ENCODE measurements at places on chromosomes 1 and 21.

GRCh38 chr1:50595874-50596273 lies 172.6 kb upstream of the DMRTA2 start:
- DNase-seq, result no peak

DNA sequence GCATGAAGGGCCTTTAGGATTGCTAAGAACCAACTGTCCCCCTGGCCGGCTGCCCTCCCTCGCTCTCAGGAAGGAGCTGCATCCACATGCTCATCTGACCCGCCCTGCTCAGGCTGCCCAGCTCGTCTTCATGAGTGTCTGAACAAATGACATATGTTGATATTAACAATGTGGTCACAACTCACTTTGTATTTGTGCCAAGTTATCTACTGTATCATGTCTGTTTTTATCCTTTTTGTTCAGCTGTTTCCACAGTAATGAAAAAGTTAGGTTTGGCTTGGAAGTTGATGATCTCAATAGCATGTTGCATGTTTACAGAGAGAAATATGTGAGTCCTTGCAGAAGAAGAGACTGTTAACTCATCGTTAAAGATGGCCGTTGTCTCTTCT lies 75.1 kb downstream of the PHTF1 start:
- peak; percentile 52 for DNase-seq

- DNase-seq, result no peak
Observed at GRCh38 chr1:27563591-27564471, 40.1 kb downstream of the AHDC1 start.

- no peak for DNase-seq
Observed at GRCh38 chr21:25494804-25495203, 112.5 kb downstream of the MRPL39 start.

GRCh38 chr1:96918406-96918805 lies 196.8 kb downstream of the PTBP2 start:
- no peak for DNase-seq

DNA sequence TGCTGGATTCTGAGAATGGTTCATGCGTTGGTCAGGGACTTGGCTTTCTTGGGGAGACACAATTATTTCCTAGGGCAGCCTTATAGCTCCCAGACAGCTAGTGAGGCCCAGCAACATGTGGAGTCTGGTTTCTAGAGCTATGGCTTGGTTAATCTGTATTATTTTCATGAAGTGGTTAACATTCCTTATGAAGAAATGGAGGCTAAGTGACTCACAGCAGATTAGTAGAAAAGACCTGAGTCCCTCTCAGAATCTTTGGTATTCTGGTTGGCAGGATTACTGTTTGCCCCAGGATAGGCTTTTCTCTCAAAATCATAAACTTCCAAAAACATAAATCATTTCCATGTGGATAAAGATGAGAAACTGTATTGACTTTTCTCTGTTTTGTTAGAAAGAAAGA lies 42.3 kb downstream of the DUSP10 start:
- DNase-seq, result no peak

GRCh38 chr1:209086486-209087192 lies 496.9 kb upstream of the CAMK1G start:
- no peak for DNase-seq

DNA sequence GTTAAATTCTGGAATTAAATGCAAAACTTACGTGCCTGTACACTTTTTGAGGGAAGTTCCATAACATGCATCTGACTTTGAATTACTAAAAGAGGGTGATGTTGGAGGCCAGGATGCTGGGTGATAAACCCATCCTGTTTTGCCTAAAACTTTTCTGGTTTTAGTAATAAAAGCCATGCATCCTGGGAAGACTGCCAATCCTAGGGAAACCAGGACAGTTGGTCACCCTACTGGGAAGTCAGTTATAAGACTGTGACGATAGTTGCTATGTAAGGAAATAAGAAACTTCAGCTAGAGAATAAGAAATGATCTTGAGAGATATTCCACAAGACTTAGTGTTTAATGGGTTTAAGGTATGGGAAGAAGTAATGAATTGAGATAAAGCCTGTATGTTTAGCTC lies 336.6 kb upstream of the LYPLAL1 start:
- DNase-seq, result no peak

DNA sequence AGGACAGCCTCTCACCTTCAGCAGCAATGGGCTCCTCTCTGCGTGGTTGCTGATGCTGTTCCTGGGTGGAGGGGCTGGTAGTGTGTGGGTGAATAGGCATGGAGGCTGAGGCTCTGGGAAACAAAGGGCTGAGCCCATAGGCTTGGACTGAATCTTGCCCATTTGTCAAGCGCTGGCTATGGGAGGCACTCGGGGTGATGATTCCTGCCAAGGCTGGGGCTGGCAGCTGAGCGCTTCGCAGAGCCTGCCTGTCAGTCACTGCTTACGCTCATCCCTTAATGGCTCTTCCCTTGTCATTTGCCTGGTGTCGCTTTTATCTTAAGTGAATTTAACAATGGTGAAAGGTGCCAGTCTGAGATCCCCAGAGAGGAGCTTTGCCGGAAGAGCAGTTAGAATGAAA lies 353.3 kb downstream of the PBX1 start:
- DNase-seq, result no peak

GRCh38 chr21:38352536-38353219 lies 95.9 kb downstream of the KCNJ15 start:
- peak; percentile 58 for DNase-seq

DNA sequence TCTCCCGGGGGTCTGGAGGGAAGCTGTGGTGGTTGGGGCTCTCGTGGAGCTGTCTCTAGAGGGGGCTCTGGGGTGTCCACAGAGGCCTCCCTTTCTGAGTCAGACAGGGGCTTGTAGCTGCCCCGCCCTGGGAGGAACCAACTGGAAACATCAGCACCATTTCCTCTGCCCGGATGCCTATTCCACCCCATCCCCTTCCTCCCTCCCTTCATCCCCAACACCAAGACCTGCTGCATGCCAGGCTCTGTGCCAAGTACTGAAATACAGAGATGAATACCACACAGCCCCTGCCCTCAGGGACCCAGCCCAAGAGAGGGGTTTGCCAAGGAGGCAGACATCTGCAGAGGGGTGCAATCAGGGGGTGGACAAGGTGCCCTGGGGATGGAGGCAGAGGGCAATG lies 125.6 kb upstream of the ADAR start:
- no peak for DNase-seq

GRCh38 chr1:222331340-222331739 lies 216.6 kb downstream of the HHIPL2 start:
- peak; percentile 81 for DNase-seq

GRCh38 chr1:113652771-113653170 lies 106.5 kb downstream of the PHTF1 start:
- DNase-seq, result no peak

DNA sequence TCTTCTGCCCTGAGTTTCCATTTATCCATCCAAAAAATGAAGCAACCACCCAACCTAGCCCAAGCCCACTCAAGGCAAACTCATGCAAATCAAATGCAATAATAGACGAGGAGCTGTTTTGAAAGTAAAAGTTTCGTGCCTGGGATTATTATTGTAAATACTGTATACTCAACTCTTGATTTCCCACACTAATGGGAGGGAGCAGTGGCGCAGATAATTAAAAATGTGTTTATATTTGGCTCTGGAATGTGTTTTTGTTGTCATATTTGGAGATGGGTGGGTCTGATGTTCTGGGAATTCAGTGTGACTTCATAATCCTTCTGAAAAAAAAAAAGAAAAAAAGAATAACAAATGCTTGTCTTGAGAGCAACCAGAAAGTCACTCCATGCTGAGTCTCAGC lies 52.5 kb downstream of the KLHDC7A start:
- no peak for DNase-seq

DNA sequence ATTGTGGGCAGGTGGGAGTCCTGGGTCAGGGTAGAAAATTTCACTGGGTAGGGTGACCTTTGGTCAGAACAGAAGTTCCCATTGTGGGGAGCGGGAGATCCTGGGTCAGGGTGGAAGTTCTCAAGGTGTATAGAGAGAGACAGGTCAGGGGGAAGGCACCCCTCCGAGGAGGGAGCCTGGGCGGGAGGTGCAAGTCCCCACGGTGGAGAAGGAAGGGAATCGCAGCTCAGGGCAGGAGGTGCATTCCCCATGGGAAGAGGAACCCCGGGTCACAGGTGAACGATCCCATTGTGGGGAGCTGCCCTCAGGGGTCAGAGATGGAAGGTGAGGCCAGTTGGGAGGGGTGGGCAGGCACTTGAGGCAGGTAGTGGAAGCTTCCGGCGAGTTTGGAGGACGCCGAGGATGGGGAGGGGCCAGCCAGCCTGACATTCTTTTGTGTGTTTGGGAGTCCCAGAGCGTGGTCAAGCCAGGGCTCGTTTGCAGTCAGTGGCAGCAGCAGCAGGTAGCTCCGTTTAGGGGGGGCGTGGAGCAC lies 637 bp downstream of the LYPLA2 start:
- DNase-seq, result no peak

DNA sequence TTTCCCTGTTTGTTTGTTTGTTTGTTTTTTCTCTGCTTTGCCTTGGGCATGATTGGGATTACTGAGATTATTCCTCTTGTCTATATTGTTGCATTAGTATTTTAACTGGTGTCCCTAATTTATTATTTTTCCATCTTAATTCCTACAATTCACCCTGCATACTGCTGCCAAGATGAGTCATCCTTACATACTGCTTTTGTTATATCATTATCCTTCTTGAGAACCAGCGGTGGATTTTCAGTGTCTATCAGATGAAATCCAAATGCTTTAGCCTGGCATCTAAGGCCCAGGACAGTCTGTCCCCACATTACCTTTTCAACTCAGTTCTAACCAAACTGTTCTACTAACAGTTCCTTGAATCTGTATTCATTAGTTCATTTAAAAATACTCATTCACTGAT lies 101.7 kb downstream of the OLFML2B start:
- no peak for DNase-seq

DNA sequence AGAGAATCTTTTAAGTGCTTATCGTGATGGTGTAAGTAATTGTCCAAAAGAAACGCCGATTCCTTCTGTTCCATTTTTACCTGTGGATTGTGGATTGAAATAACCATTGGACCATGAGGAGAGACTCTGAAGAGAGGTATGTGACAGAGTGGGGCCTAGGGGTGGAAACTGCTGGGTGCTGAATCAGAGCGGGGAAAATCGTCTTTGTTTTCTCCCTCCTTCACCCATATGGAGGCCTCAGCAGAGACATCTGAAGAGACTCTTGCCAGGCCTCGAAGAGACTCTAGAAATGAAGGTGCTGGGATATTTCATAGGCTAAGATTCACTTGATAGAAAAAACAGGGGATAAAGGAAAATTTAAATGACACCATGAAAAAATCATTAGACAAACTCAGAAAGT lies 1327.0 kb downstream of the BRINP3 start:
- DNase-seq, result no peak

- peak; percentile 84 for DNase-seq
Observed at GRCh38 chr1:203480525-203481084, 5.0 kb downstream of the PRELP start.

DNA sequence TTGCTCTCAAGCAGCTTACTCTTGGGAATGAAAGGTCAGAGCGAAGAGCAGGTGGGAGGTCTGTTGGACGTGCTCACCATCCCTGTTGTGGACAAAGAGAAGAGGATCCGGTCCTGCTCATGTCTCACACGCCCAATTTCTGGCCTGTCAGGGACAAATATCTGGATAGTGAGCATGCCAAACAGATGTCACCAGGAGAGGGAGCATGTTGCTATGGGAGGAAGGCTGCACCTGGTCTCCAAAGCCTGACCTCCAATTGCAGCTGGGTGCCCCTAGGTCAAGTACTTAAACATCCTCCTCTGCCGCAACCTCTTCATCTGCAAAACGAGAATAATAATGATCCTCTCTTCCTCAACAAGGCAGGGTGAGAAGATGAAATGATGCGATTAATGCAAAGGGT lies 53.4 kb downstream of the DMRTA2 start:
- DNase-seq, result no peak

DNA sequence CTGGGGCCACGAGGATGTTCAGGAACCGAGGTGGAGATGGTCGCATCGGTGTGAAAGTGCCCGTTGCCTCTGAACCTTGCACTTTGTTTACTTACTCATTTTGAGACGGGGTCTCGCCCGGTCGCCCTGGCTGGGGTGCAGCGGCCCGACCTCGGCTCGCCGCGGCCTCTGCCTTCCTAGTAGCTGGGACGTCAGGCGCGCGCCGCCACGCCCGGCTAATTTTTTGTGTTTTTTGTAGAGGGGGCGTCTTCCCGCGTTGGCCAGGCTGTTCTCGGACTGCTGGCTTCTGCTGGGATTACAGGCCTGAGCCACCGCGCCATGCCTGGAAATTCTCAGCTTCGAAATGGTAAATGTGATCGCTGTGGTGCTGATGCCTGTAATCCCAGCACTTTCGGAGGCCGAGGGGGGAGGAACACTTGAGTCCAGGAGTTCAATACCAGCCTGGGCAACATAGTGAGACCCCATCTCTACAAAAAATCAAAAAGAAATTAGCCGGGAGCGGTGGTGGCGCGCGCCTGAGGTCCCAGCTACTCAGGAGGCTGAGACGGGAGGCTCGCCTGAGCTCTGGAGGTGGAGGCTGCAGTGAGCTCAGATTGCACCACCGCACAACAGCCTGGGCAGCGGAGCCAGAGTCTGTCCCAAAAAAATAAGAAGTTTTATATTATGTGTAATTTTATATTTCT lies 684 bp upstream of the MRPL20 start:
- DNase-seq, result no peak

DNA sequence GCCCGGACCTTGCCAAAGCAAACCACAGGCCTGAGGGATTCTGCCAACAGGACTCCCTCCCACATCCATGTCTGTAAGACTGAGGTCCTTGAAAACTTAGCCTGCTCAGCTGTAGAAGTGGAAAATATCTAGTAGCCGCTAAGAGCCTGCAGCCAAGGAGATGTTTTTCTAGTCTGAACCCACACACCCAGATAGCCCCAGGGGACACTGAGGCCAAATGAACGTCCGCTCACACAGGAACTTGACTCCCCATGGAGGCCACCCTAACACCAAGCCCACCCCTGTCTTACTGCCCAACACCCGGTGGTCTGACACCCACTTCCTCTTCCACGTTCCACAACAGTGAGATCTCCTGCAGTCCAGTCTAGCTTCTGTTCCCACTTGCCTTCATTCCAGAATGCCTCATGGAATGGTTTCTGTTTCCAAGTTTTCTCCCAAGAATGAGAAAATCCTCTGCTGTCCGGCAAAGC lies 174.8 kb downstream of the PLPP3 start:
- no peak for DNase-seq

GRCh38 chr1:204799630-204800029 lies 71.0 kb upstream of the NFASC start:
- no peak for DNase-seq

DNA sequence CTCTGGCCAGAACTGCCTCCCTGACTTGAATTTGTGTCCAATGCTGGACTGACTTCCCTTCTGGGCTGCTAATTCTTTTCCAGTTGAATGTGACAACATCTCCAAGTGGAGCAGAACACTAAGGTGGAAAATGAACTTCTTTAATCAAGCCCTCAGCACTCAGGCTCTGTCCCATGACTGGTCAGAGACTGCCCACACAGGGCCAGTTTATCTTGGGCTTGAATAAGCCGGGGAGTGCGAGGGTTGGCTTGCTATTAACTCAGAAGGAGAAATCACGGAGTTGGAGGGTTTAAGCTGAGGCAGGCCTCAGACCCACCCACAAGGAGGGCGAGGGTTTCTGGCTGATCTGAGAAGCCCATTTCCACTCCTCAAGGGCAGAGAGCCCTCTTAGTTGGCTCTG lies 12.4 kb downstream of the KCNA10 start:
- DNase-seq, result no peak

- DNase-seq, result no peak
Observed at GRCh38 chr1:221626041-221626440, 115.8 kb downstream of the DUSP10 start.

GRCh38 chr1:12180315-12180714 lies 13.5 kb downstream of the TNFRSF1B start:
- no peak for DNase-seq

- no peak for DNase-seq
Observed at GRCh38 chr1:47991187-47991586, 6.0 kb downstream of the TRABD2B start.
